ENCODE measurements at places on chromosomes 2 and 18.

DNA sequence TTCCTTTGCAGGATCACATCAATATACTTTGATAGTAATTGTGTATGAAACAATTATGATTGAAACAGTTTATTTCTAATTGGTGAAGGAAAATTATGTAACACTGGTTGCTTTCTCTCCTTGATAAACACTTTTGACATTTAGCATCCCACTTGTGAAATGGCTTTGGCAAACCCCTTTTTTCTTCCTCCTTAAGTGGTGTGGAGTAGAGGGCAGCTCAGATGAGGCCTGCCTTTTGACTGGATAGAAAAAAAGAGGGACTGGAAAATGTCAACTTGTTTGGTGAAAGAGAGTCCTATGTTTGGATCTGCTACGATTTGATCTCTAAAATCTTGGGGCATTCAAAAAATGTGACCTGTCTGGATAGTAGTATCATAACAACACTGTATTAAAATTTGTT, 318.3 kb downstream of the MEIS1 start:
- no peak for DNase-seq

DNA sequence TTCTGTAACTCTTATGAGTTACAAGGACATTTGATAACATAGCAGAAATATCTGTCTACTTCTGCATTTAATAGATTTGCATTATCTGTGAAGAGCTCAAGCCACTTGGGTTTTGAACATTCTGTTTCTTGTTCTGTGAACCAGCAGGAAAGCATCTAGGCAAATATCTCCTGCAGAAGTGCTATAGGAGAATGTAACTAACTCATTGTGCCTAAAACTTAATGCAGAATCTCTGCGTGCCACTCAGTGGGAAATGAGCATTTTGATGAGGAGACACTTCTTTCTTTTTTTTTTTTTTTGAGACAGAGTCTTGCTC, 63.5 kb downstream of the MYOM1 start:
- DNase-seq = no peak

DNA sequence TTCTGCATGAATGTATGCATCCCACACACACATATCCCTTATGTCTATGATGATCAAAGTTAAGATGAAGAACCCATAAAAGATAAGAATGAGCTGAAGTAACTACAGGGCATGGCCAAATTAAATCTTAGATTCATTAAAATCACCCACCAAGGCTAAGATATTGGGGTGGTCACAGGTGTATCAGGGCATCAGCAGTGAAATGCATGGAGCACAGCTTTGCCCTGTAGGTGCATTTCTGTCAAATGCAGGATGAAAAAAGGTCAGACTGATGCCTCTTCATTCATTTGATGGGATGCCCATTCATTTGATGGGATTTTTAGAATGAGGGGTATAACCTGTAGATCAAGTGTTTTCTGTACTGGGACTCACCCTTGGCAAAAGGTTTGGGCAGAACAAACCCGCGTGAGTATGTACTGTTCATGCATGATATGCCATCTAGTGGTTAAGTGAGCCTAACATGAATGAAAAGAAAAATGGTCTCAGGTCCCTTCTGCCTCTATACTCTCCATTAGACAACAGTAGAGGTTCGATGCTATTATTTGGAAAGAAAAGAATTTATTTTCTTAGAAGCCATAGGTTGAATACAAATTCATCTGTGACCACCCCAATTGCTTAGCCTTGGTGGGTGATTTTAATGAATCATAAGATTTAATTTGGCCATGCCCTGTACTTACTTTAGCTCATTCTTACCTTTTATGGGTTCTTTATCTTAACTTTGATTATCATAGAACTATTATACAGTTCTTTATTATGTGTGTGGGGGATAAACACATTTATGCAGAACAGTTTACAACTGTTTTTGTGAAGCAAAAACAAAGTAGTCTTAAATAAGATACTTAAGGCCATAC, 43.2 kb upstream of the NOSTRIN start:
- DNase-seq = peak; percentile 70

DNA sequence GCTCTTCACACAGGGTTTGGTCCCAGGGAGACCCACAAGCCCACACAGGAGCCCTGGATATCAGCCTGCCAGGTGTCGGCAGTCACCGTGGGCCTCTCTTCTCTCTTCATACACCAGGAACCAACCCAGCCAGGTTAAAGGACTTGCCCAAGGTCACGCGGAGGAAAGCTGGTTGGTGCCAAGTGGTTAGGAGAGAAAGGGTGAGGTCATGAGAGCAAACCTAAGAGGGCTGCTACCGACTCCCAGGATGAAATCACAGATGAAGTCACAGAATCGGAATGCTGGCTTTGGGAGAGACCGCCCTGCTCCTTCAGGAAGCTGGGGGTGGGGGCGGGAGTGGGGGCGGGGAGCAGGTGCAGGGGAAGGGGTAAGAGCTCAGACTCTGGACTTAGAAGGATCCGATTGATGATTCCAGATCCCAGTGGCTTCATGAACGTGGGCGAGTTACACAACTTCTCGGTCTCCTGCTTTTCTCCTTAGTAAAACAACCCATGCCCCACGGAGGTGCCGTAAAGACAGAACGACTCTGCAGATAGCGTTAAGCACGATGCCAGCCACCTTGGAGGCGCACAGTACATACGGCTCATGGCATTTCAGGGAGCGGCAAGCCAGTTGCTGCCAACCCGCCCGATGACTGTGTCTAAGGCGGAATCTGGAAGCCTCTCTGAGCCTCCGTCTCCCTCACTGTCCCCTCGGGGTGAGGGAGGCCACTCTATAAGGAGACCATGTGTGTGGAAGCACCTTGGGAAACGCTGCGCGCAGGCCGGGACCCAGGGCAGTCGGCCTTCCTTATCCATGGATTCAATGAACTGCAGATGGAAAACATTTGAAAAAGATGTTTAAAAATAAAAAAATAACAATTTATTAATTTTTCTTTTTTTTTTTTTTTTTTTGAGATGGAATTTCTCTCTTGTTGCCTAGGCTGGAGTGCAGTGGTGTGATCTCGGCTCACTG, 23.0 kb upstream of the TAF1B start:
- peak; percentile 82 for DNase-seq

GRCh38 chr18:39863916-39864315, 2091.1 kb upstream of the PIK3C3 start:
- DNase-seq = no peak

GRCh38 chr18:12657684-12658425, at the start of gene SPIRE1:
Gene SPIRE1 (minus strand): TSS chr18:12658107. CDS start chr18:12657866, 241 bp downstream.
- peak; percentile 77 for DNase-seq

- no peak for DNase-seq
Measured at GRCh38 chr18:79508565-79509535, 113.1 kb downstream of the NFATC1 start.

- DNase-seq = peak; percentile 20
Measured at GRCh38 chr18:79630281-79631095, 49.1 kb upstream of the CTDP1 start.

DNA sequence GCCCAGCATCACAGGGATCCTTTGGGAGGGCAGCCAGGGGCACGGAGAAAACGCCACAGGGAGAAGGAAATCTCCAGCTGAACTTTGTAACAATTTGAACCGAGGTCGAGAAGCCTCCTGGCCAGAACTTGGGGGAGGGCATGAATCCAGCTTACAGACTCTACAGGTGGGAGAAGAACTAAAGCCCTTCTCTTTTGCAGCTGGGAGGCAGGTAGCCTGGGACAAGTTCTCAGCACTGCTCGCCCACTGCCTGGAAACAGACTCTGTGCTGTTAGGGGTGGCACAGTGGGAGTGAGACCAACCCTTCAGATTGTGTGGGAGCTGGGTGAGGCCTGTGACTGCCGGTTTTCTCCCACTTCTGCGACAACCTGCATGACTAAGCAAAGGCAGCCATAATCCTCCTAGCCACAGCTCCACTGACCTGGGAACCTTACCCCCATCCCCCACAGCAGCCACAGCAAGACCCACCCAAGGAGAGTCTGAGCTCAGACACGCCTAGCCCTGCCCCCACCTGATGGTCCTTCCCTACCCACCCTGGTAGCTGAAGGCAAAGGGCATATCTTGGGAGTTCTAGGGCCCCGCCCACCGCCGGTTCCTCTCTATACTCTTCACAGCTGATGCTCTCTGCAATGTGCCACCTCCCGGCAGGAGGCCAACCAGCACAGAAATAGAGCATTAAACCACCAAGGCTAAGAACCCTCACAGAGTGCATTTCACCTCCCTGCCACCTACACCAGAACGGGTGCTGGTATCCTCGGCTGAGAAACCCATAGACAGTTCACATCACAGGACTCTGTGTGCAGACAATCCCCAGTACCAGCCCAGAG, 136.0 kb upstream of the SIX2 start:
- no peak for DNase-seq

DNA sequence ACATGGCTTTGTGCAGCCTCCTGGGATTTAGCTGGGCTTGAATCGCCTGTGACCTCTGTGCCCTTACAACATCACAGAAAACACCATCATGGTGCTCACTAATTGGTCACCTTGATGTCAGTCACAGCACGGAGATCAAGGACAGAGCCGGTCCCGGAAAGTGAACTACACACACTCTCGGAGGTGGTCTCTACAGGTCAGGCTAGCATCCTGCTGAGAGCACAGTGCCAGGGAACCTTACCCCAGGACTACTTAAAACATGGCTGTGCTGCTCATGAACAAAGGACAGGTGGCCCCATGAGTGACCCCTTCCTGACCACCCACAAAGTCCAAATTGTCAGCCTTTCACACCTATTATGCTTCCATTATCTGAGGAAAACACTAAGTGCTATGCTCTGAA, 1782.1 kb upstream of the CELF4 start:
- no peak for DNase-seq

- peak; percentile 64 for DNase-seq
Measured at GRCh38 chr2:207768168-207768865, 1.4 kb downstream of the FZD5 start.

DNA sequence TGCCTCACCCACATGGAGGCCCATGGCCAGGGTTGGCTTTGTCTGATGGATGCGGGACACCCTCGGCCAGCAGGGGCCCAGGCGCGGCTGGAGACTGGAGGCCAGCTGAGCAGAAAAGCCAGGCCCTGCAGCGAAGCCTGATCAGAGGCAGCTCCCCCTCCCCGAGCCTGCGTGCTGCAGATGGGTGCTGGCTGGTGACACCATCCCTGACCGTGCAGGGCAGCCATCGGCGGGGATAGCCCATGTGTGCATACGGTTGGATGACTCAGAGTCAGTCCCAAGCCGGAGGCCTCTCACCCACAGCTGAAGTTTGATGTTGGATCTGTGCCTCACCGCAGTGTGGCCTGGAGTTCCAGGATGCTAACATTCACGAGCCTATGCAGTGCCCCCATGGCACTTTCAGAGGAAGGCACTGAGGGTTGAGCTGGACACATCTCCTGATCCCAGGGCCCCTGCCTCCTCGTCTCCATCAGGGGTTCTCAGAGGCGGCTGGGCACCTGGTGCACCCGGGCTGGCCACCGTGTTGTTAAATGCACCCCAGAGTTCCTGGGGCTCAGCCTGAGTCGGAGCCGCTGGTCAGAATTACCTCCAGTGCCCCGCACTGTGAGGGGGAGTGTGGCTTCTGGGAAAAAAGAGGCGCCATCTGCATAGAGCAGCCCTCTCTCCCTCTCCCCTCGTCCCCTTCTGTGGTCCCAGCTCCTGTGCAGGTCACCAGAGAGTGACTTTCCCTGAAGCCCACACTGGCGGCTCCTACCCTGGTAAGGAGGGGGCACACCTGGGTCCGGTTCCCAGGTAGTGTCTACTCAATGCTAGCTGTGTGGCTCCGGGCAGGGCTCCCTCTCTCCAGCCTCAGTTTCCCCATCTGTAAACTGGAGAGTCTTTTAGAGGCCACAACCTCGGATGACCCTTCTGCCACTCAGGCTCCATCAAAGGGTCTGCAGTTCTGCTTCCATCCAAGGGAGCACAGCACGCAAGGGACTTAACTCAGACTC, 19.4 kb upstream of the KIF1A start:
- DNase-seq = peak; percentile 26

- no peak for DNase-seq
Measured at GRCh38 chr18:8803063-8803795, 97.9 kb downstream of the MTCL1 start.

DNA sequence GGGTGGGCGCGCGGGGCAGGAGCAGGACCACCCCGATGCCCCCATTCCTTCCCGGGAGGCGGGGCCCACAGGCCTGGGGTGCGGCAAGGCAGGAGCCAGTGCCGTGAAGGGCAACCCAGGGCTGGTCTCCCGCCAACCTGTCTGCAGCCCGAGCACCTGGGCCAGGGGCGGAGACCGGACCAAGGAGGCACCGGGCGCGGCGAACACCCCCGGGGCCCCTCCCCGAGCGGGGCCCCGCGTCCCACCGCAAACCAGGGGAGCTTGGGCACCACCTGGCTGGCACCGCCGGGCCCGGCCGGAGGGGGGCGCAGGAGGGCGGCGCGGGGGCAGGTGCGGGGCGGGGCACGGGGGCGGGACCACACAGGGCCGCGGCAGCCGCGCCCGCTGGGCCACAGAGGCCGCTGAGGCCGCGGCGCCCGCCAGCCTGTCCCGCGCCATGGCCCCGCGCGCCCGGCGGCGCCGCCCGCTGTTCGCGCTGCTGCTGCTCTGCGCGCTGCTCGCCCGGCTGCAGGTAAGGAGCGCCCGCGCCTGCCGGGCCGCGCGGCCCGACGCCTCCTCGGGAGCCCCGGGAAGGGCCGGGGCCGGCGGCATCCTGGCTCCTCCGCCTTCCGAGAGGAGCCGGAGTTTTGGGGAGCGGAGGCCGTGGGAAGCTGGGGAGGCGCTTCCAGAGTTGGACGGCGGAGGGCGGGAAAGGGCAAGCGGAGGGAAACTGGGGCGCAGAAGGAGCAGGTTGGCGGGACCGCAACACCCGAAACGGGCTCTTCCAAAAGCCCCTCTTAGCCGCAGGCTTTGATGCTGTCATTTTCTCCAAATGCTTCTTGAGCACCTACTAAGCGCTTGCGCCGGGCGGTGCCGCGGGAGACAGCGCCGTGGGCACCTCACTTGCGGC, at the start of gene TNFRSF11A:
TNFRSF11A (plus strand) TSS at position 394 of the 889 bp plus-strand sequence; CDS start at position 437, 43 bp downstream.
- peak; percentile 47 for DNase-seq

GRCh38 chr2:107602801-107603200, 223.9 kb upstream of the RGPD4 start:
- no peak for DNase-seq

GRCh38 chr2:18077231-18077630, 198.8 kb downstream of the KCNS3 start:
- DNase-seq = no peak

- DNase-seq = no peak
Measured at GRCh38 chr2:133660510-133660909, 92.2 kb upstream of the NCKAP5 start.

- DNase-seq = peak; percentile 38
Measured at GRCh38 chr2:238320648-238321281, 447 bp downstream of the TRAF3IP1 start.

DNA sequence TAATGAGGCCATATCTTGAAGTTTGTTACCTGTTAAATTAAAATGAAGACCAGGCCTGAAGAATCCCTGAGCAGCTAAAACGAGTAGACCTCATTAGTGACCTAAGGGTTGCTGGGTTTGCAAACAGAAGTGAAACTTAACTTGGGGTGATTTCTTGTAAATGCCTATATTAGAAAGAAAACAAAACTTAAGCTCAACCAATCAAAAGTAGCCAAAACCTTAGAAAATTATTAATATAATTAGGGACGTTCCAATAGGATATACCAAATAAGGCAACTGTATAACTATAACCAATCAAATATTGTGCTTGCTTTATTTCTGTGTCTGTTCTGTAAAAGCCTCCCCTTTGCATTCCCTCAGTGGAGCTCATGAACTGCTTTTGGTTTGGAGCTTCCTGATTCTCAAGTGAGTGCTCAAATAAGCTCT, 137.9 kb upstream of the VRK2 start:
- DNase-seq = no peak

GRCh38 chr2:182542501-182543258, 115.8 kb upstream of the PDE1A start:
- peak; percentile 47 for DNase-seq
